ENCODE measurements at places on chromosomes 11 and 22. TPM values are rescaled to one million over a fixed set of nuclear protein-coding genes. Genes with fewer than 3 reads are reported as not detected.

DNA sequence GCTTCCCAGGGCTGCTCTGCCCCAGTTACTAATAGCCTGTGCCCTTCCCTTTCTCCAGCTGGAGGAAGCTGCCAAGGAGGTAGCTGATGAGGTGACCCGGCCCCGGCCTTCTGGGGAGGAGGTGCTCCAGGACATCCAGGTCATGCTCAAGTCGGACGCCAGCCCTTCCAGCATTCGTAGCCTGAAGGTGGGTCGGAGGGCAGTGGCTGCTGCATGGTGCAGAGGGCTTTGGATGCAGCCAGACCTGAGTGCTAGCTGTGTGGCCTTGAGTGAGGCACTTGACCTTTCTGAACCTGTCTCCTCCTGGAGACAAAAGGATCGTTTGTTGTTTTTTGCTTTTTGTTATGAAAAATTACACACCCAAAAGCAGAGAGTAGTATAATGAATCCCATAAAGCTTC is 3.4 kb downstream of the MCM5 start:
- H3K36me3 ChIP-seq = peaks cover 48% of the 10 kb centered on the region
- DNase-seq = no peak
- H3K27ac ChIP-seq = no peak overlapping the region
- peaks cover 18% of the 10 kb centered on the region for H3K4me1 ChIP-seq
- no peaks in the 10 kb centered on the region for H3K27me3 ChIP-seq
- no peak overlapping the region for H3K4me3 ChIP-seq

GRCh38 chr22:49645791-49646550 is 181.7 kb downstream of the BRD1 start:
- no peaks in the 10 kb centered on the region for H3K4me1 ChIP-seq
- no peak overlapping the region for H3K4me3 ChIP-seq
- H3K27me3 ChIP-seq = peaks cover 23% of the 10 kb centered on the region
- no peaks in the 10 kb centered on the region for H3K36me3 ChIP-seq
- no peak for DNase-seq
- no peak overlapping the region for H3K27ac ChIP-seq

DNA sequence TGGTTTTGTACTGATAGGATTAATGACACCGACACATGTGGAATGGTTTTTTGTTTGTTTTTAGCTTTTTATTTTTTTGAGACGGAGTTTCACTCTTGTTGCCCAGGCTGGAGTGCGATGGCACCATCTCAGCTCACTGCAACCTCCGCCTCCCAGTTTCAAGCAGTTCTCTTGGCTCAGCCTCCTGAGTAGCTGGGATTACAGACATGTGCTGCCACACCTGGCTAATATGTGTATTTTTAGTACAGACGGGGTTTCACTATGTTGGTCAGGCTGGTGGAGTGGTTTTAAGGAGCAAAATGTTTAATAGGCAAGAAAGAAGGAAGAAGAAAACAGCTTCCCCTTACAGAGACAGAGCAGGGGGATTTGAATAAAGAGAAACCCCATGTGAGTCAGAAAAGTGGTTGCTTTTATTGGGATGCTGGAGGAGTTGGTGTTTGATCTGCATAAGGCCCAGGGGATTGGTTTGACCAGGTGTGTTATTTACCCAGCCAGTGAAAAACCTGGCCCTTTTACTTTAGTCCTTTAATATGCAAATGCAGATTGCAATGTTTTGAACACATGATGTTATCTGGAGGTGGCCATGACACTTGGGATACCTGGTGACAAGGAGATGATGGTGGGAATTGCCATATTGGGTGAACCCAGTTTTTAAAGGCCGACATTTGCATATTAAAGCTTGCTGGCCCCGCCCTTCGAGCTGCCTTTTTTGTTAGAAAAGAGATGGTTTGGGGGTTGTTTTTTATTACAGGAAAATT is 24.3 kb downstream of the SUSD2 start:
- H3K4me3 ChIP-seq = no peak overlapping the region
- no peak overlapping the region for H3K27ac ChIP-seq
- H3K27me3 ChIP-seq = no peaks in the 10 kb centered on the region
- no peaks in the 10 kb centered on the region for H3K36me3 ChIP-seq
- peaks cover 27% of the 10 kb centered on the region for H3K4me1 ChIP-seq
- DNase-seq = no peak

Gene CCDC87
- 0.30 TPM for total RNA-seq

All from suprapubic skin (tissue), 4 donors.